Stimulated activated CD4-positive, alpha-beta T cell treated with anti-CD3 and anti-CD28 coated beads, Interleukin-15, amount 100 ng/mL, for 1 hour (primary cell): ENCODE measurements at places on chromosomes 16 and 17.

- DNase-seq = no peak
Measured at GRCh38 chr17:50458270-50458669, 10.4 kb downstream of the CHAD start.

GRCh38 chr17:42407289-42407836 lies 15.7 kb downstream of the CAVIN1 start:
- peak; percentile 24 for DNase-seq

DNA sequence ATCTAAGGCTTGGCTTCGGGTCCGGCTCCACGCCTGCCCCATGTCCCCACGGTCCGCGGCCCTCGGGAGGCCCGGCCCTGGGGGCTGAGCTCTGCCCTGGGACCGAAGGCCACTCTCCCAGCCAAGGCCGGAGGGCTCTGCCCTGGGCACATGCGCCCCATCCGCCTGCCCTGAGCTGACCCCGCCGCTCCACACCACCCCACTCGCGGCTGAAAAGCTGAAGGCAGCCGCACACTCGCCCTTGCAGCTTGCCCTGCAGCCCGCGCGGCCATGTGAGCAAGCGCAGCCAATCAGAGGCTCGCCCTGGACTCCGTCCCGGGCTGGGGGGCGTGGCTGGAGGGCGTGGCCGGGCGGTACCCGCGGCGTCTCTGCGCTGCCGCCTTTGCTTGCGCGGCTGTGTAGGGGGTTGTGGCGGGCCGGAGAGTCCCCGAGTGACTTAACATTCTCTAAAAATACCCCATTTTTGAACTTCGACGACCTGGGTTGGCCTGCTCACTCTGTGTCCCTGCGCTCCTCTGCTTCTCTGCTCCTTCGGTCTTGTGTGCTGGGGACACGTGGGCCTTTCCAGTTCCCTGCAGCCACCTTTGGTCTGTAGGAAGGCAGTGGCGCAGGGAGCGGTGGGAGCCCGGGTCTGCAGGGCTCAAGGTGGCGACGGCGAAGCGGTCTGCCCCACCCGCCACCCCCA lies 8.8 kb upstream of the MAP2K3 start:
- DNase-seq = peak; percentile 98

DNA sequence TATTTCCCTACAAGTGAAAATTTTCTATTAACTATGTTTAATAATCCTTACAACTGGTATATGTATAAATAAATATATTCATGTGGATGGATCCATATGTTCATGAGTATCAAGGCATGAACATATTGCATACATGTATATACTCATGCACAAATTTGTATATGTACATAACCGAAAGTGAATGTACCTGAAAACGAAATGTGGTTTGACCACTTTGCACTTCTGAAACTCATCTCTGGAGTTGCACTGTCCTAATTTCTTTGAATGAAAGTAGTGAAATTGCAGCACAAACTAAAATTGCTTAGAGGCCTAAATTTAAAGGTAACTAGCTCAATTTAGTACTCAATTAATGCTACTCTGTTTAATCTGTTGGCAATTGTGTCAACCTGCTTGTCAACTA lies 27.4 kb upstream of the GNAO1 start:
- DNase-seq = no peak

GRCh38 chr16:89266521-89267134 lies 49.1 kb downstream of the ZNF778 start:
- DNase-seq = no peak

- DNase-seq = no peak
Measured at GRCh38 chr16:20611350-20611902, 35.3 kb upstream of the ACSM2B start.

GRCh38 chr17:28712032-28712704 lies 480 bp upstream of the PROCA1 start:
- peak; percentile 37 for DNase-seq

- no peak for DNase-seq
Measured at GRCh38 chr16:68279726-68280558, 15.6 kb downstream of the SLC7A6 start.

GRCh38 chr16:3664187-3664896 lies 9.9 kb downstream of the DNASE1 start:
- DNase-seq = no peak

DNA sequence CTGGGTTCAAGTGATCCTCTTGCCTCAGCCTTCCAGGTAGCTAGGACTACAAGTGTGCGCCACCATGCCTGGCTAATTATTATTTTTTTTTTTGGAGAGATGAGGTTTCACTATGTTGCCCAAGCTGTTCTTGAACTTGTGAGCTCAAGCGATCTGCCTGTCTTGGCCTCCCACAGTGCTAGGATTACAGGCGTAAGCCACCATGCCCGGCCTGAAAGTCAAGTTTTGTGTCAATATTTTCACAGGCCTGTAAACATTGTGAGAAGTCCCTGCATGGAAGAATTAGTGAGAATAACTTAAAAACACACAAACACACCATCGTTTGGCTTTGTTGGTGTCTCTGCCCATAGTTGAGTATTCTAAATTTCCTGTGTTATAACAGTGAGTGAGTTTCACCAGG lies 22.2 kb downstream of the NUP85 start:
- no peak for DNase-seq
